Caco-2 (cell line): ENCODE measurements at places on chromosomes 2 and 18.
A peak's percentile ranks its signal among the peaks of the same experiment; 100 is the strongest.

- DNase-seq = no peak
Measured at GRCh38 chr18:70221915-70222278, 16.4 kb upstream of the RTTN start.

DNA sequence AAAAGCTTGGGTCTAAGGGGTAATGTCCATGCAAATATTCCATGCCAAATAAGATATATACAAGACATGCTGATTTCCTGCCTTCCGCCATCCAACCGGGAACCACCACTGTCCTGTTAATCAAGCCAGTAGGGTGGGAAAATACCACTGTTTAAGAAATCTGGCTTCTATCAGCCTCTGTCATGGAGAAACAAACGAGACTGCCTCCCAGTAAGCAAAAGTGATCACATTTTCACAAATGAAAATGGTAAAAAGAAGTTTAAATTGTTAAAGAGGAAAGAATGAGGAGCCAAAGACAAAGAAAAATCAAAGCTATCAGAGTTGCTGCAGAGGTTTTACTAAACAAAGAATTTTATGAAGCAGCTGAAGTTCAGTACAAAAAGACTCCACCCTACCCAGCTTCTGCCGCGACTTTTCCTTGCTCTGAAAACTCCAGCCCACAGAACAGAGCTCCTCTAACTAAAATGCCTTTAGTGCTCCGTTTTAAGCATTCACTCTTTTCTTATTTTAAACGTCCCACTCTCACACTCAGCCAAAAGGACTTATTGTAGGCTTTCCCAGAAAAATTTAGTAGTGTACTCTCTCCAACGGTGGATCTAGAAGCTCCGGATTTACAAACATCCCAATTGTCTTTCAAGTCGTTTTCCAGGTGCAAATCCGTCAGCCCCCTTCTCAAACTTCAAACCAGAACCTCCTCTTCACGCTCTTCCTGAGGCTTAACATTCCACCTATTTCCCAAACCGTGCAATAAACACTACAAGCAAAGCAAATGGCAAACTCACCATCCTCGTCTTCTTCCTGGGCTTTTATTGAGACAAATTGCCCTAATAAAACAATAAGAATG is 613 bp downstream of the COL5A2 start:
- peak; percentile 29 for DNase-seq

DNA sequence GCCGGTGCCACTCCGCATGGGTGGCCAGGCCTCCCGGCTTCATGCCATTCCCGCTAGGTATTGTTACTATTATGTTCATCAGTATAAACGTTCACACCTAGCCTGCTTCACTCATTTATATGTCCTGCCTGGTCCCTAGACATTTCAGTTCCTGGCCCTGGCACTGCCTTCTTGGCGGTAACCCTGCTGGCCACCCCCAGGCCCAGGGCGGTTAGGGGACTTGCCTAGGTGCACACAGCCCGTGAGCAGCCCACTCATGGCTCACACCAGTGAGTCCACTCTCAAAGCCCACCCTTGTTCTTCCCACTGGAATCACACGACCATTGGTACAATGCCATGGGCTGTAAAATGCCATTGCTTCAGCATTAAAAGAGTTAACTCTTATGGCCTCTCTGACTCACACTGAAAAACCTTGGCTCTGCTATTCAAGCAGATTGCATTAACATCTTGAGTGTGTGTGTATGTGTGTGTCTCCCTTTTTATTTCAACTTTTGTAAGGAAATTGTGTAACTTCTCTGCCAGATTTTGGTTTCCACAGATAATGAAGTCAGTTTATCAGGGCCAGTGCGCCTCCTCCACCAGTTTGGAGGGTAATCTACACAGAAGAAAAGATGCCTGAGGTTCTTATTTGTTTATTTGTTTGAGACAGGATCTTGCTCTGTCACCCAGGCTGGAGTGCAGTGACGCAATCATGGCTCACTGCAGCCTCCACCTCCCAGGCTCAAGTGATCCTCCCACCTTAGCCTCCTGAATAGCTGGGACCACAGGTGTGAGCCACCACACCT is 74.2 kb downstream of the RAB31 start:
- DNase-seq = peak; percentile 22

DNA sequence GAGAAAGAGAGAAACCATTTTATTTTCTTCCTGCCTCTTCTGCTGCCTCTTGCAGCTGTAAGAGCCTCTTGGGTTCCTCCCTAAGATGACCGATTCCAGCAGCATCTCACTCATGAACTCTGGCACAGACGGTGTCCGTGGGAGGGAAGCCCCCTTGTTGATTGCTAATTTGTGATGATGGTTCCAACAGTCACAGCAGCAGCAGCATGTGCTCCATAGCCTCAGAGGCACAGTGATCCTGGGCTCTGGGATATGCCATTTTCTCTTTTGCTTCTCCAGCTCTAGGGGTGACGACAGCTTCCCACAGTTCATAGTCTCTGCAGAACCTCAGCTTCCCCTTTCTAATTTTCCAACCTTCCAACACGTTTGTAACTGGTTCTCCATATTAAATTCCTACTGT is 324.2 kb upstream of the HS6ST1 start:
- no peak for DNase-seq

DNA sequence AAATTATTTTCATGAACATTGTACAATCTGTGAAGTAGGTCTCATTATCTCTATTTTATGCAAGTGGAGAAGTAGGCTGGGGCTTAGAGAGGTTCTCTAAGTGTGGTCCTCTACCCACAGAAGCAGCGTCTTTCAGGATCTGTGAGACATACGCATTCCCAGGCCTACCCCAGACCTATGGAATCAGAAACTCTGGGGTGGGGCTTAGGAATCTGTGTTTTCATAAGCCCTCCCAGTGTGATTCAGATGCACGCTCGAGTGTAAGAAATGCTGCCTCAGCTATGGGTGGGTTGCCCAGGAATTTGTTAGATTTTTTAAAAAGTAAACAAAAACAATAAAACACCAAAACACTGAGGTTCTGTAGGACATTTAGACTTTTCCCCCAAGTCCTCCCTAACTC is 14.8 kb upstream of the ZAP70 start:
- DNase-seq = no peak

- no peak for DNase-seq
Measured at GRCh38 chr2:124248386-124248785, 223.3 kb downstream of the CNTNAP5 start.

DNA sequence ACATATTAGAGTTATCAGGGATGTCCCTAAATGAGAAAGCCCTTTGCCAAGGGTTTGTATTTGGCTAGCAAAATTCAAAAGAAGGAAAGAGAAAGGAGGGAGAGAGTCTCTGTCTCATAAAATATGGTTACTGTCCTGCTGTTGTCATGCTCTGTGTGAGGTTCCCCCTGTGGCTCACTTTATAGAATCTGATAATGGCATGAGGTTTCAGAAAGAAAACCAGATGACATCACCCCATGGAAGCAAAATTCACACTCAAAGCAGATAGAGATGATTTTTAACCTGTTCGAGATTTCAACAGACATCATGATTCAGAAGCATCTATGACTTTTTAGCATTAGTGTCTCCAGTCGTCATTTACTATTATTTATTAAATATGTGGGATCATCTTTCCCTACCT is 165.0 kb upstream of the SESTD1 start:
- no peak for DNase-seq

DNA sequence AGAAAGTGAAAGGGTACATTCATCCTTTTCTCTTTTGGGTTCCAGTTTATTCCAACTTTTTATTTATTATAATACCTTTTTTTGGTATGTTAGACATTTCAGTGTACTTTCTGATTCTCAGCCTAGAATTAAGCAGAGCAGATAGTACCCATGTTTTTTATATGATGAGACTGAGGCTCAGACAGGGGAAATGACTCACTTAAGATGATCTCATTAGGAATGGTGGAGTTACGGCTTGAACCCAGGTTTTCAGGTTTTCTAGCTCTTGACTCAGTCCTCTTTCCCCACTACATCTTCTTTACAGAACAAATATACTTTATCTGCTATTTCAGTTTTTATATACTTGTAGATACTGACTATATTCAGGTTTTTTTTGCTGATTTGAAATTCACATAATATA is 51.7 kb upstream of the OTX1 start:
- no peak for DNase-seq

- DNase-seq = no peak
Measured at GRCh38 chr2:168211664-168212163, 35.7 kb downstream of the STK39 start.
